ENCODE measurements at places on chromosomes 13 and 19.

- no peak for ATAC-seq
Observed at GRCh38 chr13:110524541-110525257, 36.8 kb downstream of the RAB20 start.

GRCh38 chr19:39590265-39590664 is 12.1 kb upstream of the LGALS13 start:
- no peak for ATAC-seq

DNA sequence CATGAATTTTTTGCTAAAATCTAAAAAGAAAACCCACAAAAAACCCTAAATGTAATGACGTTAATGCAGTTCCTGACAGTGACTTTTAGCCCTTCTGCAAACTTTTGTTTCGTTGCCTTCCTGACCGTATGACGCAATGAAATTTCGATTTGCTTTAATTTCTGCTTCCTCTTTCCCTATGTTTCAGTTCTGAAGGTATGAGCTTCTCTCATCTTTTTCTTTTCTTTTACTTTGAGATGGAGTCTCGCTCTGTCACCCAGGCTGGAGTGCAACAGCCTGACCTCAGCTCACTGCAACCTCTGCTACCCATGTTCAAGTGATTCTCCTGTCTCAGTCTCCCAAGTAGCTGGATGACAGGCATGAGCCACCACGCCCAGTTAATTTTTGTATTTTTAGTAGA is 6.1 kb upstream of the LILRA5 start:
- ATAC-seq = no peak

- peak; percentile 32 for ATAC-seq
Observed at GRCh38 chr13:26929971-26930730, 169.6 kb upstream of the GPR12 start.

DNA sequence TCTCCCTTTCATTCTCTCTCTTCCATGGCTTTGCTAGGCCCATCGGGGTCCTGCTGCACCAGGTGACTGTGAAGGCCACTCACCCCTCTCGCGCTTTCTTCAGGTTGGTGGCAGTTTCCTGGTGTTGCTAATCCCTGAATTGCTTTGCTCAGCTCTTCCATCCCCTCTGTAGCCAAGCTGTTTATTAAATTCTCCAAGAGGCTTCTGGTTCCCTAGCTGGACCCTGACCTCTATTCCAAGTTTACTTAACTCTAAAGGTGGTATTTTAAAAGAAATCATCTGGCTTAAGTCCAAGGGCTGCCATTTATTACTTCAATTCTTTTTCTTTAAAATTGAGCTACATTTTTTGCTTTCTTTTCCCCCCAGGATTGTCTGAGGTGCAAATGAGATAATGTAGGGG is 32.7 kb upstream of the MICU2 start:
- no peak for ATAC-seq

GRCh38 chr13:75621147-75621546 is 15.0 kb upstream of the LMO7 start:
- no peak for ATAC-seq

DNA sequence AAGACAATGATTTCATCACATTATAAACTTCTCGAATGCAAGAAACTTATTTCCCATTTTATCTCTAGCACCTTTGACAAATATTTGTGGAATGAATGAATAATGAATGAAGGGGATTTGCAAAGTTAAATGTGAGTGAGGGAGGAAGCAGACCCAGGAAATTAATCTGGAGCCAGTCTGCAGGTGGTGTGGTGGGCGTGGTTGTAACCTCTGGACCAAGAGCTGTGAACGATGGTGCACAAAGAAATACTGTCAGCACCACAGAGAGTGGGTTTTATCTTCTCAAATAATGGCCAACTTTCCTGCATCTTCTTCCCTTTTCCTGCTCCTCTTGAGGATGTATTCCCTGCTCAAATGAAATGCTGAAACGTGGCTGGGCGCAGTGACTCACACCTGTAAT is 11.0 kb upstream of the ZNF792 start:
- no peak for ATAC-seq

DNA sequence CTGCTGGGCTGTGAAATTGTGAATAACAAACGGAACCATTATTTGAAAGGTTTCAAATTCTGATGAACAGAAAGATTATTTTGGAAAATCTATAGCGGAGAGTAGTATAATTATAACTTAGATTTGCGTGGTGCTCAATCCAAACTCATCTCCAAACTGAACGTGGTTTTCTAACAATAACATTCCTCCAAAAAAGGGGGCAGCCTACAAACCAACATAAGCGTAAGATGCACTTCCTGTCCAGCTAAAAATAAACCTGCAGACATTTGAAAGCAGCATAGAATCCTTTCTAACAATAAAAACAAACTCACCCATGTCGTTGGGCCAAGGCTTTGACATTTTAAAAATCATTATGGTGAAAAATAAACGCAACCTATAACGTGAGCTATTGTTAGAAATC is 178.4 kb downstream of the COL4A1 start:
- no peak for ATAC-seq

DNA sequence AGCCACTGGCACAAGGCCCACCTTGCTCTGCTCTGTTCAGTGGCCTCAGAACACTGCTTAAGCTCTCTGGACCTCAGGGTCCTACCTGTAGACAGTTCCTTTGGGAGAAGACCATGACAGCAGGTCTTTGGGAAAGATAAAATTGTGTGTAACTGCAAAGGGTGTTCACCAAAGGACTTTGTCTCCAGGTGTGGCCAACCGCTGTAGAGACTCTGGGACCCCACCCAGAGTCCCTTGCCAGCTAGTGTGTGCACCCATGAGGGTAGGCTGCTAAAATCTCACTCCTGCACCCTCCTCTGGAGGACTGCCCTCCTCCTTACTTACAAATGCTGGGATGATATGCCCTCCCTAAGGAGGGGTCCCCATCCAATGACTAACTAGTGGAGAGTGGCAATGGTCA is 211.2 kb downstream of the TSHZ3 start:
- ATAC-seq = no peak

DNA sequence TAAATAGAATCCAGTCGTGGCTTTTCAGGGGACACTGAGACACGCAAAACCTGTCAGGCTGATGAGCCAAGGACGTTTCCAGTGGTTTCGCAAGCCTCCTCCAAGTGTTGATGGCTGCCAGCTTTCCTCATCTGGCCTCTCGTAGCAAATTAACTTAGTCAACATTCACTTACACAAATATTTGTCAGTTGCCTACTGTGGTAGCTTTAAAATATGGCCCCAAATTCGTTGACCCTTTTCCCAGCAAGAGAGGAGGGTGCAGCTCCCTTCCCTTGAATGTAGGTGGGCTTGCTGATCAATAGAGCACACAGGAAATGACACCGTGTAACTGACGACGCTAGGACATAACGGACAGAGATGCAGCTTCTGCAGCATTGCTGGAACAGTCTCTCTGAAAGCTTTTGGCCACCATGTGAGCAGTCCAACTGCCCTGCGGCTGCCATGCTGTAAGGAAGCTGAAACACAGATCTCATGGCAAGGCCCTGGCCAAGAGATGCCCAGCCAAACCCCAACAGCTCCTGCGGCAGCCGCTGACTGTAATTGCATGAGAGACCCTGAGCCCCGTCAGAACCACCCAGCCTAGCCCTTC is 5.5 kb upstream of the RANBP3 start:
- peak; percentile 25 for ATAC-seq

DNA sequence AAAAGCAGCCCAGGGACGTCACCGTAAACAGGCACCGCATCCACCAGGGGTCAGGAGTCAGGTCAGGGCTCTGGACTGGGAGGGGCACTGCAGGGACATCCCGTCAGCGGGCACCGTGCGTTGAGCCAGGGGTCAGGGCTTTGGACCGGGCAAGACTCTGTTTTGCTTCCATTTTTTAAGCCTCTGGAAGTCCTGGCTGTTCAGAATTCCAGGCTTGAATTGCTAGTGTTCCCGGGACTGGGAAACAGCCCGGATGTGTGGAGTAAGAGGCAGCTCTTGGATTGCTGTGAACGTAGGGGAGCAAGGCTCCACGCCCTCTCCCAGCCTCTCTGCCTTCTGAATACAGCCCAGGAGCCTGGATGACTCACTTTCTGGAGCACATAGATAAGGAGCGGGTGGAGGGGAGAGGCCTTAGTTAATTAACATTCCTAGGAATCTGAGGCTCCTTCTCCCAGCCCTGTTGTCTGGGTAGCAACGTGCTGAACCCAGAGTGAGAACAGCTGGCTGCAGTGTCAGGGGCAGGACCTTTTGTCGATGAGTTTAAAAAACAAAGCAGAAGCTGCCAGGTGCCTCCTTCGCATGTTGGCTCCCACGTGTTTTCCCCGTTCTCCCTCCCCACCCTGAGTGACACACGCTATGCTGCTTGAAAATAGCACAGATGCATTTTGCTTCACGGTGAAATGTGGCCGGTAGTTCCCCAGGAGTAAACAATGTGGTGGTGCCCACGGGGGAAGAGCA is 21.9 kb downstream of the ATP11A start:
- peak; percentile 55 for ATAC-seq

DNA sequence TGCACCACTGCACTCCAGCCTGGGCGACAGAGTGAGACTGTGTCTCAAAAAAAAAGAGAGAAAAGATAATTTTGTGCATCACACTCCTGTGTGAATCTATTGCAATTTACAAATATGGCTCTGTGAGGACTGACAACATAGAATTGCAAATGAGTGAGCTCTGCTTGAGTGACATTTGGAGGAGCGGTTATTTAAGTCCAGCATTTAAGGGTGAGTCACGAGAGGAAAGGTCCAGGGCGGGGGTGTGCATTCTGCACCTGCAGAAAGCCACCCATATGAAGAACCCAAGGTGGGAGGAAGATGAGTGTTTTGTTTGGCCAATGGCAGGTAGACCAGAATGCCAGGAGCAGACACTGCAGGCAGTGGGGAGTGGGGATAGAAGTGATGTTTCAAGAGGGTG is 58.5 kb downstream of the DGKH start:
- no peak for ATAC-seq

DNA sequence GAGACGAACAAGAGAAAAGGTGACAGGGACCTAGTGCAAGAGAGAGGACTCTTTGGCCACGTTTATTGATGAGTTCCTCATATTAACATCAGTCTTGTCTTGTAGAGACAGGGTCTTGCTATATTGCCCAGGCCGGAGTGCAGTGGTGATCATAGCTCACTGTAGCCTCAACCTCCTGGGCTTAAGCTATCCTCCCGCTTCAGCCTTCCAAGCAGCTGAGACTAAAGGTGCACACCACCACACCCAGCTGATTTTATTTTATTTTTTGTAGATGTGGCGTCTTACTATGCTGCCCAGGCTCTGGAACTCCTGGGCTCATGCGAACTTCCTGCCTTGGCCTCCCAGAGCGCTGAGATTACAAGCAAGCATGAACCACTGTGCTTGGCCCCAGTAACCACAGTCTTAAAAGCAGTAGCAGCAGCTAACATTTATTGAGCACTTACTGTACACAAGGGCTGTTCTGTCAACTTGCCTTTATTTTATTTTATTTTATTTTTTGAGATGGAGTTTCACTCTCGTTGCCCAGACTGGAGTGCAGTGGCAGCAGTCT is 1.1 kb upstream of the SH2D3A start:
- no peak for ATAC-seq

DNA sequence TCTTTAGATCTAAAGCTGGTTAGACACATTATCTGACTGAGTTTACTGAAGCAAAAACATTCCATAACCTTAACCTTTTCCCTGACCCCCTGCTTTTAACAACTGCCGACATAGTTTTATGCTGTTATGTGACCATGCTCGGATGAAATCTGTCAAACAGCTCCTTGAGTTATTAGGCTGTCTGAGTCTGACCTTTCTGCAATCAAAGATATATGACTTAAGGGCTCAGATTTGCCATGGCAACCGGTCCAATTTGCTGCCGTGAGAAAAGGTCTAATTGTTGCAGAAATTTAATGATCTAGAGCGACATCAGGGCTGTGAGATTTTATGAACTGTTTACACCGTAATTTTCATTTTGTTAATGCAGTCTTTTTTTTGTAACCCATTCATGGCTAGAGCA is 61.8 kb downstream of the URI1 start:
- no peak for ATAC-seq

DNA sequence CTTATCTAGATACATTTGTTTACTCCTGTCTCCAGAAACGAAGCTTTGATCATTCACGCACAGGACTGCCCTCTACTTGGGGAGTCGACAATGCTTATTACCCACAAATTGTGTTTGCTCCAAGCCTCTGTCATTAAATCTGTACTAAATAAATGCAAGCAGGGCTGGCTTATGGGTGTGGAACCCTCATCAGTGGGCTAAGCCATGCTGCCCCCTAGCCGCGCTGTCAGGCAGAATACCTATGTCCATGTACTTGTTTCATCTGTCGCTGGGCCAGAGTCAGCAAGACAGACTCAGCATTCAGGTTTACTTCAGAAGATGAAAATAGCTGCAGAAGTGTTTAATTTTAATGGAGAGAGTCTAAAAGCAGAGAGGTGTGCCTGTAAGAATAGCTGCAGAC is 110.0 kb upstream of the PRR20A start:
- no peak for ATAC-seq

GRCh38 chr19:33339016-33339984 is 34.2 kb upstream of the CEBPG start:
- no peak for ATAC-seq

DNA sequence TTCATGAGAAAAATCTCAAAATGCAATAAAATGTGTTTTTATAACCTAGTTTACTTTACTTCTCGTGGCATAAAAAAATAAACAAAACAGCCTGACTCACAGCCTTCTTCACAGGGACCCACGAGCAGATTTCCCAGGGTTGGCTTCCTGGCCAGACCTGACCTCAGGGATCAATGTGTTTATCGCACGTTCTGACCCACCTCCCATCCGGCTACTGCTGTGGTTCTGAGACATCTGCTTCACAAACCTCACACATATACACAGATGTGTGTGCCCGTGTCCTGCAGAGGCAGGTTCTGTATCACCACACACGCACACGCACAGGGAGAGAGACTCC is 118.3 kb downstream of the COL4A2 start:
- ATAC-seq = no peak

DNA sequence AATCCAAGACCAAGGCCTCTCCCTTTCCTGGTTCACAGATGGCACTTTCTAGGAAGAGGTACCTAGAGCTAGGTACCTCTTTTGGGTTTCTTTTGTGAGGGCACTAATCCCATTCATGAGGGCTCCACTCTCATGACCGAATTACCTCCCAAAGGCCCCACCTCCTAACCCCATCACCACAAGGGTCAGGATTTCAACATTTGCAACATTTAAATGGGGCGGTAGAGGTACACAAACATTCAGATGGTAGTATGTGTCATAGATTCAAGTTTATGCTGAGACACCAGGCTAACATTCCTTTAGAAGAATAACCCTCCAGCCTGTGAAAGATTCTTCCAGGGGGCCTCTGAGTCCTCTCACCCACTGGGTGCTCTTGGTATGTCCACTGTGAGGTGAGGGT is 116.3 kb downstream of the FOXO1 start:
- peak; percentile 27 for ATAC-seq
